ENCODE measurements at places on chromosomes 3 and 15.

- no peak for DNase-seq
Measured at GRCh38 chr15:75230016-75230343, 28.2 kb upstream of the GOLGA6C start.

DNA sequence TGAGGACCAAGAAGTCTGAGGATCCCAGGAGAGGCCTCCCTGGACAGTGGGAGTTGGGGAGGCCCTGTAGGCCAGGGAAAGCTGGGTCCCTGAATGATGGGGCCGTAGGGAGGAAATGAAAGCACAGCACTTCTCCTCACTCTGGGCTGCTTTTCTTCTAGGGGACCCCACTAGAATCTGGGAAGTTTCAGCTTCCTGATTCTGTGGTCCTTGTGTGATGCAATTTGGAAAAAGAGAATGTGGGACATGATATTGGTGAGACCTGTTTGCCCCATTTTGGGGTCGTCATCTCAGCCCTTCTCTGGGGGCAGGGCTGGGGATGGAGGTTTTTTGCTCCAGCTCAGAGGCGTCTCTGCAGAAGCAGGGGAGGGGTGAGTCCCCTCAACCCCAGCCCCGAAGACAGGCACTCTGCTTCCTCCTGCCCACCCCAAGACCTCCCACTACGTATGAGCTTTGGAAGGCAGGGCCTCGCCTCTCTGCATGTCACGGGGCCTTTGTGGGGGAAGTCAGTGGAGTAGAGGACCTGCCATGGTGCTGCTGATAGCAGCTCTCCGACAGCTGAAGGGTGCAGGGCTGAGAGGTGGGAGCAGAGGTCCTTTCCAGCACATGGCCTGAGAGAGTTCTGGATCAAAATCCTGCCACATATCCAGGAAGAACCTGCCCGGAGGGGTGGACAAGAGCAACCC, 1.5 kb upstream of the SNX22 start:
- DNase-seq: no peak

DNA sequence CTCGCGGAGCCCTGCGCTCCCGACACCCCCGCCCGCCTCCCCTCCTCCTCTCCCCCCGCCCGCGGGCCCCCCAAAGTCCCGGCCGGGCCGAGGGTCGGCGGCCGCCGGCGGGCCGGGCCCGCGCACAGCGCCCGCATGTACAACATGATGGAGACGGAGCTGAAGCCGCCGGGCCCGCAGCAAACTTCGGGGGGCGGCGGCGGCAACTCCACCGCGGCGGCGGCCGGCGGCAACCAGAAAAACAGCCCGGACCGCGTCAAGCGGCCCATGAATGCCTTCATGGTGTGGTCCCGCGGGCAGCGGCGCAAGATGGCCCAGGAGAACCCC, 464 bp downstream of the SOX2 start:
- no peak for DNase-seq

- DNase-seq: no peak
Measured at GRCh38 chr15:101169495-101170071, 82.3 kb downstream of the CHSY1 start.

DNA sequence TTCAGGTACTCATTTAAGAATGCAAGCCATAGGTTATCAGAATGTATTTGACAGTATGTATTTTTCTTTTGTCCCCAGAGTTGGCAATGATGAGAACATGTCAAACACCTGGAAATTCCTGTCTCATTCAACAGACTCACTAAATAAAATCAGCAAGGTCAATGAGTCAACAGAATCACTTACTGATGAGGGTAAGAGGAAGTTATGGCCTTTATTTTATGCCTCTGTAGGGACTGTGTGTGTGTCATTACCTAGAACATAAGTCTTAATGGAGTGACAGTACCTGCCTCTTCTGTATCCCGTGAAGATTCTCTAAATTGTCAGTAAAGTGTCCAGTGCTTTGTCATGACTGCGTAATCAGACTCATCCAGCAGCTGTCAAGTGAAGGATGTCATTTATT, 77.5 kb downstream of the KLHL25 start:
- no peak for DNase-seq

- DNase-seq: no peak
Measured at GRCh38 chr15:56719774-56720555, 13.3 kb downstream of the ZNF280D start.

Data from stimulated activated CD8-positive, alpha-beta memory T cell treated with anti-CD3 and anti-CD28 coated beads, Interleukin-15, amount 100 ng/mL, for 4 hours (primary cell).